Dorsolateral prefrontal cortex (tissue), 122 donors: ENCODE measurements at places on chromosomes 7 and 10. TPM values are rescaled to one million over a fixed set of nuclear protein-coding genes. Genes with fewer than 3 reads are reported as not detected.
A peak's percentile ranks its signal among the peaks of the same experiment; 100 is the strongest.

- DNase-seq = no peak
These were observed 10.0 kb downstream of the SVOPL start for GRCh38 chr7:138691178-138691577.

- peak; percentile 31 for DNase-seq
These were observed 198.3 kb downstream of the RPS24 start for GRCh38 chr10:78231939-78232338.

DNA sequence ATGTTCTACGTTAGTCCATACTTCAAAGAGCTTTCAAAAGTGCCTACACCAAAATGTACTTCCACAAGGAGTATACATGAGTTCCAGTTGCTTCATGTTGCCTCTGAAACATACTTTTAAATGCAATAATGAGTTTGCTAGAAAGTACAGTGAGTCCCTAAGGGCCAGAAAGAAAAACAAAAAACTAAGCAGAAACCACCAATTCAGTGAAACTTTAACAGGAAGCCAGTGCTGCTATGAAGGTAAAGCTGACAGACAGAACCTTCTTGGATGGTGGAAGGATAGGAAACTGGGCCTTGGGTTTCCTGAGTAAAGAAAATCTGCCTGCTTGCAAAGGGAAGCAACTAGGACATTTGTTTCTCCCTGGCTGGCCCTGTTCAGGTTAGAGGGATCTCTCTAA, 104.2 kb downstream of the CTTNBP2 start:
- no peak for DNase-seq

DNA sequence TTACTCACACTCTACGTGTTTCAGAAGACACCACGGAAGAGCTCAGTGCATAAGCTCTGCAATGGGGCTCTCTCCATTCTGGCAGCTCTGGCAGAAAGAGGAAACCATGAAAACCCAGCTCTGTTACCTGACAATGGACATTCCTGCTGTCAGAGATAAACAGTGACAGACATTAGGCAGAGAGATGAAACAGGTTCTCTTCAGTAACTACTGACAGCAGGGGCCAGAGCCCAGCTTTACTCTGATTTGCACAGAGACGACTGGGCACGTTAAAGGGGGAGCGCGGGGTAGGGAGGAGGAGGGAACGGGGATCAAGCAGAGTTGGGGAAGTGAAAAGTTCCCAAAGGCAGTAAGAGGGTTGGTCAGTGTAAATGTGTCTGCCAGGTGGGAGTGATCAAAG, 206.1 kb downstream of the RAMP3 start:
- no peak for DNase-seq

- DNase-seq = no peak
These were observed 1.7 kb upstream of the FAM237B start for GRCh38 chr7:90322837-90323236.

DNA sequence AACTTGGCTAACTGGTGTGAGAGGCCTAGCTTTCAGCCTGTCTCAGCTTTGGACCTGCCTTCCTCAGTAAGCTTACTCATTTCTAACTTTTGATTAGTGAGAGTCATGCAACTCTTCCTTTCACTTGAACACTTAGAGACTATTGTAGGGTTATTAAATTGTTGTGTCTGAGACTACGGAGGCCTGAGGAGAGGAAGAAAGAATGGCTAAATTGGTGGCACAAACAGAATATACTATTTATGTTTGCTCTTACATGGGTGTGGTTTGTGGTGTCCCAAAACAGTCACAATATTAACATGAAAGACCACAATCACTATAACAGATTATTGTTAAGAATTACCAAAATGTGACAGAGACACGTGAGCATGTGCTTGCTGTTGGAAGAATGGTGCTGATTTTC, 82.1 kb downstream of the TRIM24 start:
- DNase-seq = no peak

DNA sequence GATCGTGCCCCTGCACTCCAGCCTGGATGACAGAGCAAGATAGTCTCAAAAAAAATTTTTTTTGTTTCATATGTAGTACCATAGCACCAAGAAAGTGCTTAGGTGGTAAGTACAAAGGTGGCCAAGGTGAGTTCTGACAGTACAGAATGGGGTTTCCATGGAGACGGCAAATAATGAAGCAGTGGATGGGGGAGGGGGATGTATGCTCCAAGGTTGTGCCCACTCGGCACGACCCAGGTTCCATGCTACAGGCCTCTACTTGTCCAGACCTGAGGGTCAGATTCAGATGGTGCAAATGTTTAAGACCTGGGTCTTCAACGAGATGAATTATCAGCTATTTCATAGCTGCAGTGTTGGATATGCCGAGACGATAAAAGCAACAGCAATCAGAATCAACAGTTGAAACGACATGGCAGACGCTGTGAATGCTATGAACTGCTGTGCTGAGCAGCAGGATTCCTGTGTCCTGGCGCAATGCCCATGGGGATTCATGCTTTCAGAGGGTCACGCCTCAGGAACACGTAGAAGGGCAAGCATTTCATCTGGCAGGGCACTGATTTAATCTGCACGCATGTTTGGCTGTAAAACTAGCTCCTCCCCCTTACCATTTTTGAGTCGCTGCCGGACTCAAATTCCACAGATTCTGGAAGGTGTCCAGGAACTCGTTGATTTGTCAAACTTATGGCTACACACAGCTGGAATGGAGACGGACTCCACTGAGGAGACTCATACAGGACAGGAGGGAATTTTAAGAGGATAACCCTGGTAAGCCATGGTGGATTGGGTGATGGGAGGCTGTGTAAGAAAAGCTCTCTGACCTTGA, 256.5 kb downstream of the FRMD4A start:
- no peak for DNase-seq

GRCh38 chr7:28219793-28220192, 39.2 kb upstream of the JAZF1 start:
- no peak for DNase-seq

DNA sequence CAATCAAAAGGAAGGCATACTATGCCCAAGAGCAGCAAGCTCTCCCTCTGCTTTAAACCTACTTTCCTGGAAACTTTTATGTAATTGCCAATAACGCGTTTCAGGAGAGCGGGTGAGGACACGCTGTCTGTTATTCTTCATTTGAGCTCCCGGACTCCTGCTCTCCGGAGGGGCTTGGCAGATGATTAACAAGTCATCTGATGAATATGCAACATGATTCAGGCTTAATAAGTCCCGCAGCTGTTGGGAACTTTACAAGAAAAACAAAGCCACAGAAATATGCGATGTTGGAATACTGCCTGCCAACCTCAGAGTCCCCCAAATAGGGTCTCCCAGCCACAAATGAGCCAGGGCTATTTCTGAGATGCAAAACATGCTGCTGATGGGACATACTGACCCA, 348.0 kb downstream of the GPAM start:
- DNase-seq = no peak

DNA sequence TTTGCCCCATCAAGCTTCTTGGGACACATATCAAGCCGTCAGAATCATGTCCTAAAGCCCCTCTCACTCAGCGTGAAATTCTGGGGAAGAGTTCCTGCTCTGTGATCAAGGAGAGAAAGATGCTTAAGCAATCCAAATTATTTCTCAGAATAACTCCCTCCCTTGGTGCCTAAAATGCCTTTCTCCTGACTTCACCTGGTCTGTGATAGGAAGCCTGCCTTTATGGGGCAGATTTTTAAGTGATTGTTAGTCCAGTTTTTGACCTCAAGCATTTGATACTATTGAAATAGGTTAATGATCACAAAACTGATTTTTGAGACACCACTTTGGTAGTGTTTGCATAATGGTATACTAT, 76.4 kb upstream of the MAGI2 start:
- no peak for DNase-seq

DNA sequence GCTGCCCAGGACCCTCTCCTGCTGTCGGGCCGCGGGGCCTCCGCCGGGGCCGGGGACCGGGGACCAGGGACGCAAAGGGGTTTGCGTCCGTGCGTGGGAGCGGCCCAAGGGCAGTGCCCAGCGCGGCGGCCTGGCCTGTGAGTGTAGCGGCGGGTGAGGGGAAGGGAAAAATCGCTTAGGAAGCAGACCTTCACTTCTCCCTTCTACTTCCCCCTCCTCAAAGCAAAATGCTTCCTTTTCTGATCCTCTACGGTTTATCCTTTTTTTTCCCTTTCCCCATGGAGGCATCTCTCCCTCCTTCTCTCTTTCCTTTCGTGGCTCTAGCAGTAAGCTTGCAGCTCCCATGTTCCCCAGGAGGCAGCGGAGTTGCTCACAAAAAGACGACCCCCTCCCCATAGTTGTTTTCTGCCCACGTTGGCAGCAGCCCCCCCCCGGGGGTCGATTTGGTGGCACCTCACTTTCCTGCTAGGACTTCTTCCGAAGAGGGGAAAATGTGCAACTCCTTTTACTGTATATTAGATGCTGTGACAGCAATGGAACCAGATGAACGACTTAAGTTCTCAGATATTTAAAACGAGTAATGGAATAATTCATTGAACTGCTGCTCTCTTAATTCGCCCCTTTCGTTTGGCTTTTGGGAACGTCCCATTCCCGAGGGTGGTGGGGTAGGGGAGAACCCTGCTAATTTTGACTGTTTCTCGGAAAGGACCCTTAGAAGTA, 724 bp downstream of the CAPZA2 start:
- DNase-seq = no peak

DNA sequence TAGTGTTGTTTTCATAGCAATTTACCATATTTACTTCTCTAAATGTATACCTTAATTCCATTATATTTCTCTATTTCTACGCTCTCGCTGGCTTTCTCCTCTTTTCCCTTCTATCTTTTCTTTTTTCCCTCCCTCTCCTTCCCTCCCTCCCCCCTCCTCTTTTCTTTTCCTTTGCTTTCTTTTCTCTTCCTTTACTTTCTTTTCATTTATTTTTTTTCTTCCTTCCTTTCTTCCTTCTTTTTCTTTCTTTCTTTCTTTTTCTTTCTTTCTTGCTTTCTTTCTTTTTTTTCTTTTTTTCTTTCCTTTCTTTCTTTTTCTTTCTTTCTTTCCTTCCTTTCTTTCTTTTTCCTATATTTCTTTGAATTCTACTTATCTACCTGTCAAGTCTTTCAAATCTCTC, 533.0 kb upstream of the POT1 start:
- no peak for DNase-seq

Gene RASSF4
- total RNA-seq = 62.1 TPM

Gene TMEM106B
- 70.2 TPM for total RNA-seq

Gene PDGFA
- 55.6 TPM for total RNA-seq

Gene HPS1
- total RNA-seq = 55.3 TPM
